Stimulated activated CD4-positive, alpha-beta T cell treated with anti-CD3 and anti-CD28 coated beads, Interleukin-12 subunit alpha, Interleukin-12 subunit beta, amount 100 ng/mL, for 48 hours (primary cell): ENCODE measurements at places on chromosomes 3 and 15.

GRCh38 chr3:4994823-4995499 lies 15.7 kb downstream of the BHLHE40 start:
- no peak for DNase-seq

- DNase-seq, result no peak
Measured at GRCh38 chr3:43748179-43748578, 57.4 kb downstream of the ABHD5 start.

- no peak for DNase-seq
Measured at GRCh38 chr15:76756381-76756780, 148.8 kb downstream of the SCAPER start.

DNA sequence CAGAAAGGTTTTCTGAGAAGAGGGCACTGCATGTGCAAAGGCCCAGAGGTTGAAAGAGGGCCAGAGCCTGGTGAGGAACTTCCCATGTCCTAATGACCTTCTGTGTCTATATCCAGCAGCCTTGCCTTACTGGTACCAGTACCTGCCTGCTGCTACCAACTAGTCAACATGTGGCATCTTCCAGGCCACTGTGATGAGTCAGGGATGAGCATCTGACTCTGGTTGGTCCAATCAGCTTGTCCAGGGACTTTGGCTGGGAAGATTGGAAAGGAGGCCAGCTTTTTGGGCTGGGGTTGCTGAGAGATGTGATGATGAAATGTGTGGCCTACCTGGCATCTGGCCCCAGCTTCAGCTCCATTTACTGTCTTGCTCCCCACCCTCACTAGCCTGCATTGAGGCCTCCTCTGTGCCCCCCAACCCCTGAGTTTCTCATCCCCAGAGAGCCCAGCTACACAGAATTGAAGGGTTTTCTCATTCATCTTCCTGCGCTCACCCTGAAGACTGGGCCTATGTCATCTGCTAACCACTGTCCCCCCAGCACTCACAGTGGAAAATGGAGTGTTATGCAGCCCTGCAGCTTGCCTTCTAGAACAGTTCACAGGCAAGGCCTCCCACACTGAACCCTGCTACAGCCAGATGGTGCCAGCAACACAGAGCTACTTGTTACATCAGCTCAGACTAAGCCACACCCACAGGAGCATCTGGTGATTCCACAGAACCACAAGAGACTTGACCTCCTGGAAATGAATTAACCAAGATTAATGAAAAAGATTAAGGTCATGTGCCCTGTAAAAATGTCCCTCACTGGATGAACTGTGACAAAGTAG lies 1.3 kb upstream of the TWF2 start:
- peak; percentile 50 for DNase-seq

GRCh38 chr15:52498706-52499105 lies 30.0 kb downstream of the MYO5A start:
- no peak for DNase-seq

GRCh38 chr3:50666837-50667236 lies 7.9 kb upstream of the DOCK3 start:
- no peak for DNase-seq

- no peak for DNase-seq
Measured at GRCh38 chr3:177488740-177489139, 291.5 kb upstream of the TBL1XR1 start.

DNA sequence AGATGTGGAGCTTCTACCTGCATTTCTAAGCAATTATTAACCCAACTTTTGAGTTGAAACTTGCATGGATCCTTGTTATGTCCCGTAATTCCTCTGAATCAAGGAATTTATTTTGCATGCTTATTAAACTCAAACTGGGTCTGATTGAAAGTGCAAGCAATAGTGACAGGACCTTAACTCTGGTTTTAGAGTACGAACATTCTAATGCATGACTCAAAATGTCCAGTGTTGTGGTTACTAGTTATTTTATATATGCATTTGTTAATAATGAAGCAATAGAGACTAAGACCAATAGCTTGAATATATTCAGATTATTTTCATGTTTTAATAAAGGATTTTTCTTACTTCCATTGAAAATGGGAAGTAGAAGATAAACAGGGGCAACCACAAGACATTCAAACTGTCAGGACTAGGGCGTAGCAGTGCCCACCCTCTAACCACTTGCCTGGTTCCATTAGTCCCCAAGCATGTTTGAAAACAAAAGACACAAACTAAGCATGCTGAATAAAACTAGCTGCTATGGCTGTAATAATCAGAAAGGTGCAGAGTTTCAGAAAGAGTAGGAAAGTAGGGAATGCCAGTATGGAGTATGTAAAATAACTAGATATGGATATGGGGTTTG lies 28.1 kb downstream of the OIP5 start:
- DNase-seq, result no peak
